ENCODE measurements at places on chromosomes 2 and 18.

- DNase-seq: no peak
Observed at GRCh38 chr2:19230626-19231025, 127.8 kb downstream of the OSR1 start.

DNA sequence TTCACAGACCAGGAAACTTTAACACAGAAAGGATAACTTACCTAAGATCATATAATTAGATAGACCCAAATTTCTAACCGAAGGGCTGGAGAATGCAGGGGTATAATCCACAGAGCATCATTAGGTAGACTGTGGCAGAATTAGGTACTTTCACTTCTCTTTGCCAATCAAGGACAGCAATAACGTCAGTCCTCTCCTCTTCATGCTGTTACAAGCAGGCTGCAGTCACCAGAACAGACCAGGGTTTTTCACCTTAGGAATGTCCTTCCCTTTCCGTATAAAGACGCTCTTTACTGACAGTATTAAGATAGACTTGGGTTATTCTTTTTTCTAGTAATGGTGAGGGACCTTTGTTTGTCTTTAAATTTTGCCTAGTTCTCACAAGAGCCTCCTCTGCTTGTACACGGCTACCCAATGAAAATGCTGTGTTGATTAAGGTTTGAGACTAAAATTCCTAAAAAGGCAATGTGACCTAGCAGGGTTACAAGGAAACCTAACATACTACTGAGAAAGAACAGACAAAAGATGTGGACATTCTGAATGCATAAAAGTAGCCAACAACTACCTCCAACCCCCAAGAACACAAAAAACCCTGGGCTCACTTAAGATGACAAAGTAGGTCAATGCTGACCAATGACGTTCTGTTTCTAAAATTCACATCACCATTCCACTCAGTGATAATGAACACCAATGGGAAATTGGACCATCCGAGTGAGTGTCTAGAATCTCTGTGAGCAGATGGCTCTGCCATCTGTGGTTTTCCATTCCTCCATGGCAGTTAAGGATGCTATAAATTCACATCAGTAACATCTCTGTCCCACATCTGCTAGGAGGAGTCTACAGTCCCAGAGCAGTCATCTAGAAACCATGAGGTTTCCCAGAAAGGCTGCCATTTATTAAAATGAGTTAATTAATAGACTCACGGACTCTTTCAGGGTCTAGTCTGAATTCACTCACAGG lies 2.1 kb downstream of the PDIA6 start:
- no peak for DNase-seq

DNA sequence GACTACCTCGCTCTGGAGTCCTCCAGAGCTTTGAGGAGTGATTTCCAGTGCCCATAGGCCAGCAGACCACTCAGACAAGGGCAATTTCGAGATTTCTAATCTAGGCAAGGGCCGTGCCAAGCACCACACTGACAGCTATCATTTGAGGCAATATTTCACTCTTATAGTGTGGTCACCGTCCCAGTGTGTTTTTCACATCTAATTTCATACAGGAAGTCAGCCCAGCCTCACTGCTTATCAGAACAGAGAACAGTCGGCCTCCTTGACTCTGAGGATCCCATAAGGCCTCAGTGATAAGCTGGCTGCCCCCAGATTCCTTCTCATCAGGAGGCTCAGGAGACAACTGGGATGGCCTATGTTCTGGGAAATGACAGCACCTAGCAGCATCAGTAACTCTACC lies 581 bp downstream of the CAPN14 start:
- DNase-seq: no peak

DNA sequence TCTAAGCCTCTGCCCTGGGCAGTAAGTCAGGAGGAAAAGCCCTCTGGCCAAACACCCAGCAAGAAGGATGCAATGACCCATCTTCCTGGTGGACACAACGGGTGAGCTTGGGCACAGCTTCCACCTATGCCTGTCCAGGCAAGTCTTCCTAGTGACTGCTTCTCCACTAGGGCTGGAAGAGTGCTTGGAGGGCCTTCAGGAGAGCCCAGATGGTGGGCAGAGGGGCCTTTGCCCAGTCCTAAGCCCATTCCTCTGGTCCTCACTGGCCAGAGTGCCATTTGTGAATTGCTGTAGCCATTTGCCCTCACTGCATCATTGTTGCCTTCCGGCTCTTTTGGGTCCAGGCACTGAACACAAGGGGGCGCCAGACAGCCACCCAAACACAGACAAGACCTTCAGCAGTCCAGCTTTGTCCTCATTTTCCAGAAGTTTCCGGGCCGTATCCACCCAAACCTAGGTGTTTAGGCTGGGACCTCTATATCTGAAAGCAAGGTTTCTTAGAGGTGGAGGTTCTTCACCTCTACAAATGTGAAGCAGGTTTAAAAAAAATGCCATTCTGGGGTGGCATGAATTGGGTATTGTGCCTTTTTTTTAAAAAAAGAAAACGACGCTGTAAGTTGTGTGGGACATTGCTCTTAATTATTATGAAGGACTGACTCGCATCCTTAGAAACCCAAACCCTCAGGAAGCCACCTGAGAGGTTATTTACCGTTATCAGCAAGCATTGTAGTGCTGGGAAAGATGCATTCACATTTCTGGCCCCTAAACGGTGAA lies 29.5 kb downstream of the PAX8 start:
- DNase-seq: peak; percentile 78

GRCh38 chr2:174840436-174840835 lies 76.2 kb upstream of the CHRNA1 start:
- DNase-seq: no peak

All from stimulated activated CD4-positive, alpha-beta T cell treated with anti-CD3 and anti-CD28 coated beads, Interleukin-2, amount 100 ng/mL, for 48 hours (primary cell).